ENCODE measurements at places on chromosomes 4 and X.

GRCh38 chr4:119118397-119118796 lies 17.2 kb upstream of the MYOZ2 start:
- no peak for DNase-seq

DNA sequence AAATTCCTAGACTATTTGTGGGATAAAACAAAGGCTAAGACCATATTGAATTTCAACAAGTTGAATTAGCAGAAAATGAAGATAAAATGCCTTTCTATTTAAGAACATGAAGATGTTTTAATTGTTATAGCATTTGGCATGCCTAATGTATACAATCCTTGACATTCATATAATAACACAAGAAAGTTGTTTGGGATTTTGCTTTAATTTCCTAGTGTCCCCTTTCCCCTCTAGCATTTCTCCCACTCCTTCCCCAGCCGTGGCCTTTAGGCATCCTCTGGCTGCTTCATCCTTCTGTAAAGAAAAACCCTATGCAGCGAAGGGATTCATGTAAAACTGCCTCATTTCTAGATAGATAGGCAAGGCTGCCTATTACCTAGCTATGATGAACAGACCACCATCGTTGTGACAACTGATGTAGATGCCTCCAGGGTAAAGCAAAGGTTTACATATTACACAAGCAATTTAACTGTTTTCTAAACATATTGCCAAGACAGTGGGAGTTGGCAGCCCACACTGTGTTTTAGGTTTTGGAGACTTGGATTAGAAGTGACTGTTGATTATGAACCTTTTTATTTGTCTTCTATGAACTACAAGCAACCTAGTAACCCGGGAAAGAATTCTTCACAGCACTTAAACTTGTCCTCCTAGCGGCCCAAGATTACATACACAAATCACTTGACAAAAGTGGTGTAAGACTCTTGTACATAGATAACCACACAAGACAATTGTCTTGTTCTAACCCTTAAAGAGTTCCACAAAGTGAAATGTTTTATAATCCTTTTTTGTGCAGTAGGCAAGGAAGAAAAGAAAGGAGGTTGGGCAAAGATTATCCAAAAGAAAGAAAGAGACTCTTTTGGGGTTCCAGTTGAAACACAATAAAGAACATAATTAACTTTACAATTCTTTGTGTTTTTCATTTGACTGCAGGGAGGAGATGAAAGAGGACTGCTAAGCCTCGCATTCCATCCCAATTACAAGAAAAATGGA lies 59.9 kb downstream of the HHIP start:
- DNase-seq = no peak

- DNase-seq = no peak
Measured at GRCh38 chr4:164221631-164222030, 532.3 kb upstream of the SMIM31 start.

- DNase-seq = no peak
Measured at GRCh38 chr4:25245181-25245580, 11.3 kb downstream of the PI4K2B start.

DNA sequence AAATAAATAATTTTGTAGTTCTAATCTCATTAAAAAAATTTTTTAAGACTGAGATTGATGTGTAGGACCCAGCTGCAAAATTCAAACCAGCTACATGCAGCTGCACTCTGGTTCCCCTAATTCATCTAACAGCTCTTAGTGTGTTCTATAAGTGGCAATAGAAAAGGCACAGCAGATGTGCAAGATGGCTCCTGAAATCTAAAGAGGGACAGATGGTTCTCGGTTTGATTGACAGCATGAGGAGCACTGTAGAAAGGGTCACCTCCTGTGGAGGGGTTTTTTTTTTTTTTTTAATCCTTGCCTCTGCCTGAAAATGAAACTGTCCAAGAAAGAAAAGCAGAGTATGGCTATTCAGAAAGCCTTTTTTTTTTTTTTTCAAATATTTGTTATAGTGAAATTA lies 16.9 kb upstream of the OCIAD1 start:
- no peak for DNase-seq

DNA sequence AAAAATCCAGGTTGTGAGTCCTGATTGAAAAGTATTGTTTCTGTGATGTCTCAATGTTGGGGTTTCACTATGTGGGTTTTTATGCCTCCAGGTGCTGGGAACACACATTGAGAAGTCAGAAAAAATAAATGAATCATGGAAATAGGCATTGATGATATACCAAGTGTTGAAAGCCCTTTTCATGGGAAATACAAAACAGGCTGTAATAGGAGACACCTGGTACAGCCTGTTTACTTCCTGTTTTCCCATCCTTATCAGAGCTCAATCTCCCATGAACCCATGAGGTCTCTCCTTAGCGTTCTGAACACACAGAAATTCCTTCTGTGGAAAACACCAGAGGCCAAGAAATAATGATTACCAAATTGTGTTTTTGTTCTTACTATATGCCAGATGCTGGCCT lies 106.3 kb upstream of the BOD1L1 start:
- no peak for DNase-seq

DNA sequence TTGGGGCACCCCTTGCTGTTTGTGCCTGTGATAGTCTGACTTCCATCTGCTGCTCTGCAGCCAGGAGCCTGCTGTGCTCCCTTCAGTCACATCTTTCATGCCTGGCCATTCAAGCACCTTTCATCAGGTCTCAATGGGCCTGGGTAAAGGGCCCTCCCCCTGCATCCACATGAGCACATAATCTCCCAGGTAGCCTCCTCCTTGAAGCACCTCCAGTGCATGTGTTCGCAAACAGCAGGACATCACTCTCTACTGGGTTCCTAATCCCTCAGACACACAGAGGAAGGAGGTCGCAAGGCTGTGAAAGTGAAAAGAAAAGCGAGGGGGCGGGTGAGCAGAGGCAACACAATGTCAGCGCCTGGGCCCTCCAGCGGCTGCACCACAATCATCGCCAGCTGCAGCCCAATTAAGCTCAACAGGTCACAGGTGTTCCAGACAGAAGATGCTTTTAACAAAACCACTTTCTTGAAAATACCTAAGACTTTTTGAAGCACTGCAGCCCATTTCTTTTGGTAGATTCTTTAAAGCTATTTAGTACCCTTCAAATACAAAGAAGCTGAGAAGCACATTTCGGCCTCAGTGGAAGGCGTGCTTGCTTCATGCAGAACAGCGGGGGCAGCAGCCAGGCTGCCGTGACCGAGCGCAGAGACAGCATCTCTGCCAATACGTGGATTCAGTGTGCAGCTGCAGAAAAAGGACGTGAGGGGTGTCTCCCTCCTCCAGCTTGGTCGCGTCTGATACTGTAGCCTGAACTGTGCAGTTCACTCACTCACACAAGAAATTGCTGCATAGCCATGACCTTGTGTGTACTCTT lies 92.2 kb upstream of the SPRY1 start:
- no peak for DNase-seq

DNA sequence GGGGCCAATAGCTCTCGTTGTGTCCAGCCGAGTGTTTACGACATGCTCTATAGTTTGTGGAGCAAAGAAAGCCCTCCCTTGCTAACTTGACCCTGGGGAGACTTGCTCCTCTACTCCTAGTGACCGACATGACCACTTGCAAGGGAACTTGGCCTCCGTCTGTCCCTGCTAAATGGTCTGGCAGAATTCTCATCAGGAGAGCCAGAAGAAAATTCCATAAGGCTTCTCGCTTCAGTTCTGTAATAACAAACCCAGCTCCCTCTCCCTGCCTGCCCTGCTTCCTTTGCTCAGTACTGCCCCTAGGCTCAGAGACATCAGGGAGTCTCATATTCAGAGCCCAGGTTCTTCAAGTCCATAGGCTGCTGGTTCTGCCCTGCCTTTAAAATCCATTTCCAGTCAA lies 13.0 kb downstream of the DOCK11 start:
- no peak for DNase-seq

DNA sequence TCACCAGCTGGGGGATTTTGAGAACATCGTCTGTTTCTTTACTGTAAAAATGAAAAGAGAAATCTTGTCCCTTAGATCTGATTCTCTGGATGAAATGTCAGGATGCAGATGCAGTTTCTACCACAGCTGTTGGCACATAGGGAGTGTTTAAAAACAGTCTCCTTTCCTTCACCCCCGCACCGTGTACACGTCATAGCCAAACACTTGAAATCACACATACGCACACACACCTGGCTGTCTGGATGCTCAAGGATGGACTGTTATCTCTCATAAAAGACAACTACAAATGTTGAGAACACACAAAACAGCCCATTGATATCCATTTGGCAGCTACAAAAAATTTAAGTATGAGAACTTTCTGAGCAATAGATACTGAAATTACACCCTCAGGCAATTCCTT lies 275.8 kb upstream of the CLNK start:
- DNase-seq = no peak

- no peak for DNase-seq
Measured at GRCh38 chr4:111501946-111502345, 643.3 kb upstream of the FAM241A start.

- no peak for DNase-seq
Measured at GRCh38 chrX:39476604-39477021, 621.1 kb downstream of the BCOR start.

DNA sequence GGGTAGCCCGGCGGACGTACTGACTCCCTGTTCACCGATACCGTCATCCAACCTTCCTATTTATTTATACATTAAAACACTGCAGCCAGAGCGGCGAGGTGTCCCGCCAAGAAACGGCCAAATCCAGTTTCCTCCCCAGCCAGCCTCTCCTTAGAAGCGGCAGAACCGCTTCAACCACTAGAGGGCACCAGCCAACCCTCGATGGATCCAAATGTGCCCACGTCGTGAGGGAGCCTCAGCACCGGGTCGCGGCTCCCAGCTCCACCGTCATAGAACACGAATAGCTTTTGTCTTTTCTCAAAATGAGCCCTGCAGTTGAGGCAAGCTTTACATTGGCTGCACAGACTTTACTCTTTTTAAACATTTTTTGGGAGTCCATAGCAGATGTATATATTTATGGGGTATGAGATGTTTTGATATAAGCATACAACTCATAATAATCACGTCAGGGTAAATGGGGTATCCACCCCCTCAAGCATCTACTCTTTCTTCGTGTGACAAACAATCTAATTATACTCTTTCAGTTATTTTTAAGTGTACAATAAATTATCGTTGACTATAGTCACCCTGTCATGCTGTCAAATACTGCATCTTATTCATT lies 13.0 kb upstream of the HELT start:
- peak; percentile 58 for DNase-seq

- no peak for DNase-seq
Measured at GRCh38 chrX:111581086-111581485, 69.6 kb downstream of the SERTM2 start.

- DNase-seq = no peak
Measured at GRCh38 chr4:138804711-138805110, 210.9 kb upstream of the NOCT start.

DNA sequence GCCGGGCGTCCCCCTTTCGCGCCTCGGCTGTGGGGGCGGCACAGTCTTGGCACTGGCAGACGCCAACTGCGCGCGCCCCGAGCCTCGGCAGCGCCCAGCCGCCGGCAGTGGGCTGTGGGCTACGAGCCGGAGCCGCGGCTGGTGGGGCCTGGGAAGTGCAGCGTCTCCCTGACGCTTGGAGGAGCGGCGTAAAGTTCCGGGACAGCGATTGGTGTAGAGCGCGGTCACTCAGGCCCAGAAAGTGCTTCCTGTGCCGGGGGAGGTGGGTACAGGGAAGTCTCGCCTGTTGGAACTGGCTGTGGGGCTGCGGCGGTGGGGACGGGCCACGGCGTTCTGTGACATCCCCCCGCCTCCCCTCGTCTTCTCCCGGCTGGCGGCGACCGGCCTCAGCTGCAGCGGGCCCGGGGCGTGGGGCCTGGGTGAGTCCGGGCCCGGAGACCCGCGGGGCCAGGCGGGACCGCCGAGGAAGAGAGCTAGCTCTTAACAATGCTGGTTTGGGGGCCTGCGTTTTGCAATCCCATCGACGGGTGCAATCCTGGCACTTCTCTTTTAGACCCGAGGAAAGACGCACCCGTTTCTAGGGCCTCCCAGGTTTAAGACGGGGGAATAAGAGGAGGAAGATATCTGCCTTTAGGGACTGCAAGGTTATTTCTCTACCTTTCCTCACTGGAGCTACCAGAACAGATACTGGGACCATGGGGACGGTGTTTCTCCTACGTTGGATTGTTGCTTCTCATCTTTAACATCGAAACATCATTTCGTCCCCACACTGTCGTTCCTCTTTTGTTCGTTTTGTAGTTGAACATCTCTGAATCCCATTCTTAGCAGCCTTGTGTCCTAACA lies at the start of the genes RWDD4 and TRAPPC11:
Gene RWDD4, minus strand, starts transcription at position 157 of the 843 bp plus-strand sequence. CDS start 233 bp downstream, outside the sequence.
Gene TRAPPC11, plus strand, starts transcription at position 265 of the 843 bp plus-strand sequence. CDS start 4,575 bp downstream, outside the sequence.
- peak; percentile 89 for DNase-seq

DNA sequence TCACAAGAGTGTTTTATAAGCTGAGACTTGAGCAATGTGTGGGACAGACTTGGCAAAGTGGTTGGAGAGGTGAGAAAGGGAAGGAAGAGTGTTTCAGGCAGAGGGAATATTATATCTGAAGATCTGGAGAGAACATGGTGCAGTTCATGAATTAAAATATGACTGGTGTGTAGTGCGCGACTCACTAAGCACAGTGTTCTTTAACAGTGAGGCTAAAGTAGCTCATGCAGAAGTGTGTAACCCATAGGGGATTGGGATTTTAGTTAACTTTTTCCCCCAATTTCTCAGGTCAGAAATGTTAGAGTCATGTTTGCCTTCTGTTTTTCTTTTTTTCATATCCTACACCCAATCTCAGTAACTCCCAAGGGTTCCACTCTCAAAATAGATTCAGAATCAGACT lies 9.7 kb downstream of the MTHFD2L start:
- no peak for DNase-seq

DNA sequence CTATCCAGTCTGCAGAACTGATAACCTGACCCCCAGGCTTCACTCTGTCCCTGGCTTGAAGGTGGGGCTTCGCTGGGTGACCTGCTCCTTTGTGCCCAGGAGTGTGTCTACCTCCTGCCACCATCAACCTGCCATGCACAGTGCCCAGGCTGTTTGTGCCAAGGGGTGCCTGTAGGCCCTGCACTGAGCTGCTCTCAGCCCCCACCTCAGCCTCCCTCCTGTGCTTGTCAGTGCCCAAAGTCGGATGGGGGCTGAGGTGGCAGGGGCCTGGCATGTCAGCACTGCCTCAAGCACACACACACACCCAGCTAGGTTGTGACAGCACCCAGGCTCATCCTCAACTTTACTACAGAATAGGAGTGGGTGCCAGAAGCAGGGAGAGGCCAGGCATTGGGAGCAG lies 23.5 kb downstream of the SPCS3 start:
- DNase-seq = no peak

- no peak for DNase-seq
Measured at GRCh38 chr4:183757060-183757459, 98.0 kb downstream of the TRAPPC11 start.

GRCh38 chrX:128634754-128635153 lies 582.6 kb upstream of the ACTRT1 start:
- no peak for DNase-seq

GRCh38 chrX:100863326-100863864 lies 10.8 kb downstream of the NOX1 start:
- DNase-seq = no peak

GRCh38 chr4:38983787-38984598 lies 48.2 kb downstream of the TMEM156 start:
- no peak for DNase-seq

- no peak for DNase-seq
Measured at GRCh38 chrX:36961590-36961989, 46.6 kb upstream of the FAM47C start.

- DNase-seq = no peak
Measured at GRCh38 chr4:134551348-134551747, 349.8 kb upstream of the PABPC4L start.
